Activated naive CD4-positive, alpha-beta T cell (primary cell): ENCODE measurements at places on chromosomes 5 and 9.

- no peak for DNase-seq
Observed at GRCh38 chr9:71655778-71656177, 112.5 kb downstream of the CEMIP2 start.

GRCh38 chr5:139633295-139634027, 14.7 kb upstream of the CXXC5 start:
- peak; percentile 46 for DNase-seq

DNA sequence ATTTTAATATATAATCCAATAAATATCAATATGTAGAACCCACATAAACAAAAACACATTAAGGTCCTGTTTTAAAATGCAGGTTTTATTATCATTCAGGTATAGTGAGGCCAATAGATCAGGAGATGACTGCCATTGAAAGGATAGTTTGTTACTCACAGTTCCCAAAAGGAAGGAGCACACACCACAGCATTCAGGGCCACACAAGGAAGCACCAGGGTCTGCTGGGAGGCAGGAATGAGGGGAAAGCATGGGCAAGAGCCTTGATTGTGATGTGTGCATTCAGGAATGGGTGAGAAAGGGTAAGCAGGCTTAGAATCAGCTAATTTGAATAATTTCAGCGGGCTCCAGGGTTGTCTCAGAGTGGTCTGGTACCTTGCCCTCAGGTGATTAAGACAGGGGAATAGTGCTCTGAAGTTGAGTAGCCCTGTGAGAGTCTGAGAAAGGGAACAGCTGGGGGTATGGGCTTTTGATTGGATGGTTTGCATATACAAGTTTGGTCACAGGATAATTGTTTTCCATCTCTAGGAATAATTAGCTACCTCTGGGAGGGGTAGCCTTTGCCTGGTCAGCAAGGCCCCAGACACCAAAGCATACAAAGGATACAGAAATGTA, 19.8 kb upstream of the OTULIN start:
- no peak for DNase-seq

DNA sequence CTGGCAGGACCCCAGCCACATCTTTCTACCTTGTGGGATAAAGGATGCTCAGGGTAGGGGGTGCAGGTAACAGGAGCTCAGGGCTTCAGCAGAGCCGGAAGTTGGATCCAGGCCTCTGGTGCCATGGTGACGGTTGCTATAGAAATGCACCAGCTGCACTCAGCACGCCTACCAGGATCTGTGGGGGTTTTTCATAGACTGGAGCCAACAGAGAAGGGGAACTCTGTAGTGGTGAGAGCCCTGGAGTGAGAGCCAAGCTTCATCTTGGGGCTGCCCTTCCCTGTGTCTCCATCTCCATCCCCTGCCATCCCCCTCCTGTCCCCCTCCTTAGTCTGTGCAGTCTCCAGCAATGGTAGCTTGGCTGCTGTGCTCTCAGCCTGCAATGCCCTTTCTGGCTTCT, 27.5 kb upstream of the BOD1 start:
- no peak for DNase-seq

- no peak for DNase-seq
Observed at GRCh38 chr9:18623221-18624079, 149.5 kb downstream of the ADAMTSL1 start.

DNA sequence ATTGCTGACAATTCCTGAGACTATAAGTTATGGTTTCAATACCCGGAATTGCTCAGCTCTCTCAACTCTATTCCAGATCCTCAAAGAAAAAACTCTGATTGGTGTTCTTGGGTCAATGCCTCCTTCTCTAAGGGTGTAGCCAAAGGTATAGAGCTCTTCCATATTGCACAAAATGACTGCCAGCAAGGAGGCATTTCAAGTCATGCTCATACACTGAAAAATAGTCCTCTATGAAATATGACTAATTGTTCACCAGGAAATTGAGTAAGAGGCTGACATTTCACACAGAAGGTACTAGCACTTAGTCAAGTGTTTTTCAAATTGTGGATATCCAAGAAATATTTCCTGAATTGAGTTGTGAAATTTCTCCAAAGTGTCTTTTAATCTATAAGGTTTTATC, 111.1 kb upstream of the KLF9 start:
- DNase-seq: no peak

GRCh38 chr9:122090287-122090883, 2.7 kb downstream of the TTLL11 start:
- DNase-seq: no peak

GRCh38 chr9:18874069-18874468, 158.9 kb downstream of the SAXO1 start:
- no peak for DNase-seq

- no peak for DNase-seq
Observed at GRCh38 chr9:138007566-138007917, 130.0 kb downstream of the CACNA1B start.

DNA sequence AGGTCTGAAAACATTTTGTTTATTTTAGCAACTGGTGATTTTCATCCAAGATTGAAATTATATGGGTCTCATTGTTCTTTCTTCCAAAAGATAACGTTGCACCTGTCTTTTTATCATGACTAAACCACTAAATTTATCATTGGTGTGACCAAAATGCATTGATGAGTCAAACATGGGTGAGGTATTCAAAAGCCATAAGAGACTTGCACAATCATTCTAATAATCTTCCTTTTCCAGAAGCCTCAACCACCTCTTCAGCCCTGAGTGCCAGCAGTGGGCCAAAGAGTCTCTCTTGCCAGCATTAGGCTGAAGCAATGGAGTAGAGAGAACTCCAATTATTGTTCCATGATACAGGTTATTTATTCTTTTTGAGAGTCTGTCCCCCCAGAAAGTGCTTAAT, 198.9 kb downstream of the LURAP1L start:
- no peak for DNase-seq

DNA sequence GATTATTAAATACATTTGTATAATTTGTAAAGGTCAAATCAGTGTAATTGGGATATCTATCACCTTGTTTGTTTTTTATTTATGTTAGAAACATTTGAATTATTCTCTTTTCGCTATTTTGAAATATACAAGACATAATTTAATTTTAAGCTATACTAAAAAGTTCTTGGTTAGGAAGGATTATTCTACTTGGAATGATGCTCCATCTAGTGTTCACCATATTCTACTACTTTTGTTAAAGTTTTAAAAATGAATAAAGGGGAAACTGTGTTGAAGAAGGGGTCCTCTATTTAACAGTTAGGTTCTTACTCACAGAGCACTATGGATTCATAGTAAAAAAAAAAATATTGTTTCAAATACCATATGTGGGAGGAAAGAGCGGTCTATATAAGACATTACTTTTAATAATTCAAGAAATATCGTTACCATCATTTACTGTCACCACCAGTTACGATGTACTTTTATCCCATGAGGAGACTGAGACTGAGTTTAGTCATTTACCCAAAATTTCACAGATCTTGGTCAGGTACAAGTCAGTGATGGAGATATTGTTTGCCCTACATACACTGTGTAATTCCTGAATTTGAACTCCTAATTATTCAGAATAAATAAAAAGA, 6.3 kb upstream of the STOM start:
- DNase-seq: no peak

DNA sequence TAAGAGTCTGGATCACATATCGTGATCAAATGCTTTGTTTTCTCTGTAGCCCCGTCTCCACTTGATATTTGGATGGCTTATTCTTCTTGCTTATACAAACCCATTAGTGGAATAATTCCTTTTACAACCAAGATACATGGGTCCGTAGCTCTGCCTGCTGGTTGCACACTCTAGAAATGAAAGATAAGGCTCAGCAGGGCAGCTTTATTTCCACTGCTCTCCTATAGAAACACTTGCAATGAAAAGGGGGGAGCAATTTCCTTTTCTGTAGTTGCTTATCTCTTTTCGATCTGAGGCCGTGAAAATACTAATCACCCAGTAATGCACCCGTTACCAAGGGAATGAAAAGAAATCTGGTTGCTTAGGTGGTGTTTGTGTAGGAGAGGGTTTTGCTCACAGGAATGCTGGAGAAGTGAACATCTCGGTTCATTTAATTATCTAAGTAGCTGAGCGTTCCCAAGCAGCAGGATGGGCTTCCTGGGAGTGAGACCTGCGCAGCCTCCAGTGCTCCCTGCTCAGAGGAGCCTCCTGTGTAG, 131.7 kb downstream of the ADAMTS16 start:
- no peak for DNase-seq

- DNase-seq: no peak
Observed at GRCh38 chr5:150758203-150758530, 650 bp downstream of the DCTN4 start.

- peak; percentile 39 for DNase-seq
Observed at GRCh38 chr9:83706676-83707517, 861 bp downstream of the UBQLN1 start.

GRCh38 chr9:114580609-114581193, 6.9 kb upstream of the ATP6V1G1 start:
- no peak for DNase-seq

- DNase-seq: no peak
Observed at GRCh38 chr5:137507150-137507549, 8.0 kb upstream of the SPOCK1 start.

- DNase-seq: no peak
Observed at GRCh38 chr5:178538741-178539229, 51.4 kb downstream of the COL23A1 start.

DNA sequence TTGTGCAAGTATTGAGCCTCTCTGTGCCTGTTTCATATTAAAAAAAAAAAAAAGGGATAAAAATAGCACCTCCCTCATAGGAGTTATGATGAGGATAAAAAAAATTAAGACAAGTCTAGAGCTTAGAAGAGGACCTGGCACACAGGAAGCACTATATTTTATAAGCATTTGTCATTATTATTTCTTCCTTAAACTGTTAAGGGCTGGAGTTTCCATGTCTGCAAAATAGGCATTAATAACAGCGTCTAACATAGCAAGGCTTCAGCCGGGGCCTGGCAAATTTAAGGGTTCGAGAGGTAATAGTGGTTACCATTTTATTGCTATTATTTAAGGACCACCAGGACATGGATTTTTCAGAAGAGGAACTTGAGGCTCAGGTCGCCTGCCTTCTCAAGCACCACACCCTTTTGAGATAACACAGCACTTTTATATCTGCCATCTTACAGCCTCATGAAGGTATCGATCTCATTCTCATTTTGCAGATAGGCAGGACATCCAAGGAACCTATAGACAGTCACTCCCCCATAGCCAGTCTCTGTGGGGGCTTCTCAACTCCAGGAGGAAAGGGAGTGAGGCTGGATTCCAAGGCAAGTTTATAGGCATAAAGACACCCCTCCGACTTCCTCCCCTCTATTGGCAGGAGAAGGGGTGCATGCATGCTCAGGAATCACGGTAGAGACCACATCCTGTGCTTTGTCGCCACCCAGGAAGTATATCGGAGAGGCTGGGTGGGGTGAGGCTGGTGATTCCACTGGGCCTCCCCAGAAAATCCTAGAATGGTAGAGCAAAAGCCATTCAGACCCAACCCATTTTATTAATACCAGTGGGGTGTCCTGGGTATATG, 2.4 kb downstream of the ANXA6 start:
- DNase-seq: peak; percentile 34

GRCh38 chr5:40405230-40405629, 274.5 kb upstream of the PTGER4 start:
- no peak for DNase-seq

GRCh38 chr5:135829681-135830383, 4.6 kb upstream of the SLC25A48 start:
- no peak for DNase-seq
